Camera-type eye (tissue), 1 donor: ENCODE measurements at places on chromosomes 7 and 10. TPM values are rescaled to one million over a fixed set of nuclear protein-coding genes. Genes with fewer than 3 reads are reported as not detected.

Gene LRIT1
- 51.8 TPM for total RNA-seq

Gene NEUROG3
- total RNA-seq: not detected

Gene ZNF804B
- 6.3 TPM for total RNA-seq

Gene TNKS2
- 108 TPM for total RNA-seq

Gene GPR26
- total RNA-seq: 1.4 TPM

Gene OPN4
- total RNA-seq: not detected

Gene AKR1C4
- total RNA-seq: not detected

Gene STEAP1
- total RNA-seq: 10.2 TPM

Gene CYP3A7
- total RNA-seq: not detected

Gene C10orf67
- 0.11 TPM for total RNA-seq

Gene OR2A5
- total RNA-seq: not detected

Gene SSC4D
- 1.5 TPM for total RNA-seq

Gene FAM25A
- total RNA-seq: not detected

Gene RELN
- 144 TPM for total RNA-seq

Gene ANKRD7
- 4.4 TPM for total RNA-seq
